ENCODE measurements at places on chromosomes 2 and 18.

GRCh38 chr2:169734169-169734847, 676 bp downstream of the KLHL23 start:
- peak; percentile 10 for DNase-seq

DNA sequence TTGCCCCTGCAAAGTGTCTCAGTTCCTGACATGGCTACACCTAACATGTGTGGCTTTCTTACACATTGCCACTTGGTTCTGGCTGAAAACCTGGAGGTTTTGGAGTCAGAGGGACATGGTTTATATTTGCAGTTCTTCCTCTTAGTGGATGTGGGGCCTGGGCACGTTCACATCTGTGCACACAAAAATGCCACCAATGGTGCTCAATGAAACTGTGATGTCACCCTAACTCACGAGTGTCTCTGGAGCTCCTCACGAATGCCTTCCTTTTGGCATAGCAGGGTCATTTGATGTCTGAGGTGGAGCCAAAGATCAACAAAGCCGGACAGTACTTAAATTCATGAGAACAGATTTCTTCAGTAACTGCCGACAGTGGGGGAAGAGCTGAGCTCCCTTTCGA, 231.7 kb upstream of the HS6ST1 start:
- no peak for DNase-seq

GRCh38 chr2:201072201-201072530, 365 bp downstream of the NDUFB3 start:
- DNase-seq, result no peak

GRCh38 chr2:39264733-39265132, 21.0 kb upstream of the CDKL4 start:
- no peak for DNase-seq

GRCh38 chr2:72137498-72138010, 10.1 kb downstream of the CYP26B1 start:
- peak; percentile 64 for DNase-seq

- DNase-seq, result no peak
Measured at GRCh38 chr2:128162266-128162665, 71.3 kb downstream of the UGGT1 start.

GRCh38 chr2:7861910-7862702, 819.8 kb upstream of the ID2 start:
- no peak for DNase-seq

- DNase-seq, result no peak
Measured at GRCh38 chr2:130901061-130901460, 64.3 kb downstream of the ARHGEF4 start.

DNA sequence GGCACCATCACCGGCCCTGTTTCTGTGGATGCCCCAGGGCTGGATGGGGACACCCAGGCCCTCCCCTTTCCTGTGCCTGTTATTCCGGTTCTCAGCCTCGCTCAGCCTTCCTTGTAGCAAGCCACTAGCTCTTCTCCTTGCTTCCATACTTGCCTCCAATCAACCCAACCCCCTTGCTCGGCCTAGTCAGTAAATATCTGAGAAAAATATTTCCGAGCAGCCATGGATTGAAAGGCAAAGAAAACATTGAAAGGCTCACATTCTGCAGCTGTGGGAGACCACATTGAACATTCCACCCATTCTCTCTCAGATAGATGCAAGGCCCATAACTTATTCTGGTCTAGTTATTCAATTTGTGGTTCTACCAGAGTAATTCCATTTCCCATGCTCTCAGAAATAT, 114.9 kb downstream of the SPP2 start:
- no peak for DNase-seq

DNA sequence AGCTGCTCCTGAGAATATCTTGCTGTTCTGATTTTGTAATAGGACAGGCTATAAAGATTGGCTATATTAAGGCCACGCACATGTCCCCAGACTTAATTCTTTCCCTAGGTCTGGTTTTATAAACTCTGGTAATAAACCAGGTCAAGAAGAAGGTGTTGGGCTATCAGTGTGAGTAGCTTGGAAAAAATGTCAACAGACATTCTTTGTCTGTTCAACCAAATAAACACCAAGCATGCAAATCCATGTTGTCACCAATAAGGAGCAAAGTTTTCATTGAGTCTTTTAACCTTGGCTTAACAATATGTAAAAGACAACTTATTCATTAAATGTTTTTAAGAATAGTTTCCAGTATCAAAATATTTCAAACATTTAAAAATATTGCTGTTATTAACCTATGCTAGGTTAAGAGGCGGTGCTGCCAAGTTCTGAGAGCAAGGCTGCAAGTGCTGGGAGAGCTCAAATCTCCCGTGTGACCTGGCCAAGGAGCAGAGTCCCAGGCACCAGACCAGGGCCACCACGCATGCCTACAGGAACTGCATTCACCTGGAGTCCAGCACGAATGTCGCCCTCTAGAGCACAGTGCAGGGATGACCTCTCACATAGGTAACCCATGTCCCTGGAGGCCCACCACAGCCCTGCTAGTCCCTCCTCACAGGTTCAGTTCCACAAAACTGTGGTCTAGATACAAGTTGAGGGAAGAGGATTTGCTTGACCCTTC, 120.5 kb upstream of the POU3F3 start:
- no peak for DNase-seq

Measured in stimulated activated CD4-positive, alpha-beta T cell treated with anti-CD3 and anti-CD28 coated beads, Interleukin-4, amount 100 ng/mL, for 4 hours (primary cell).